ENCODE measurements at places on chromosomes 1 and 21.

DNA sequence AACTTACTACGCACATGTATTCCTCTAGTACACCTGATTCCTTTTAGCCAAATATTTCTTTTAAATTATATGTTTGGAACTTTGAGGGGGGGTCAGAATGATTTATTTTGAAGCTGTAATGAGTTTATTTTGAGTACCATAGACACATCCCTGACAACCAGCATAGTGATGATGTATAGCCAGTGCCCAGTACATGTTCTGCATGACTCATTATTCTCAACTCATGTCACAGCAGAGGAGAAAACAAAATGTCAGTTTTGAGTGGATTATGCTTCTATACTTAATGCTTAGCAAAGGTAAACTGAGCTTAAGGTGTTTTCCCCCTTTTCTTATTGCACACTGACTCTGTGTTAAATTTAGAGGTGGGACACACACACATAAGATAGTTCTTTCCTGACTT, 22.4 kb upstream of the LEPR start:
- no peak for DNase-seq

GRCh38 chr1:44359234-44359935, 4.3 kb upstream of the ERI3 start:
- DNase-seq, result no peak

DNA sequence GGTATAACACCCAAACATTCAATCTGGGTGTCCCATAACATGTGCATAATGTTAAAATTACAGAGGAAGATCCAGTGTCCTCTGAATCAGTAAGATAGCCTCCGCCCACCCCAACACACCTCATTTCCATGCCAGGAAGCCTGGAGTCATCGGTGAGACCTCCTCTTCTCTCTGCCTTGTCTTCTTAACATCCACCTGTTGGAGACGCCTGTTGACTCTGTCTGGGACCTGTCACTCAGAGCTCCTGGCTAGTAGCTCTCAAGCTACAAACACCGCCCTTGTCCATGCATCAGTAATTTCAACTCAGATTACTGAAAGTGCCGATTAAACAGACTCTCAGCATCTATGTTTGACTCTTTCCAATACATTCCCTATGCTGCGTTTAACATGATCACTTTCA, 27.4 kb downstream of the KCNJ15 start:
- DNase-seq, result no peak

DNA sequence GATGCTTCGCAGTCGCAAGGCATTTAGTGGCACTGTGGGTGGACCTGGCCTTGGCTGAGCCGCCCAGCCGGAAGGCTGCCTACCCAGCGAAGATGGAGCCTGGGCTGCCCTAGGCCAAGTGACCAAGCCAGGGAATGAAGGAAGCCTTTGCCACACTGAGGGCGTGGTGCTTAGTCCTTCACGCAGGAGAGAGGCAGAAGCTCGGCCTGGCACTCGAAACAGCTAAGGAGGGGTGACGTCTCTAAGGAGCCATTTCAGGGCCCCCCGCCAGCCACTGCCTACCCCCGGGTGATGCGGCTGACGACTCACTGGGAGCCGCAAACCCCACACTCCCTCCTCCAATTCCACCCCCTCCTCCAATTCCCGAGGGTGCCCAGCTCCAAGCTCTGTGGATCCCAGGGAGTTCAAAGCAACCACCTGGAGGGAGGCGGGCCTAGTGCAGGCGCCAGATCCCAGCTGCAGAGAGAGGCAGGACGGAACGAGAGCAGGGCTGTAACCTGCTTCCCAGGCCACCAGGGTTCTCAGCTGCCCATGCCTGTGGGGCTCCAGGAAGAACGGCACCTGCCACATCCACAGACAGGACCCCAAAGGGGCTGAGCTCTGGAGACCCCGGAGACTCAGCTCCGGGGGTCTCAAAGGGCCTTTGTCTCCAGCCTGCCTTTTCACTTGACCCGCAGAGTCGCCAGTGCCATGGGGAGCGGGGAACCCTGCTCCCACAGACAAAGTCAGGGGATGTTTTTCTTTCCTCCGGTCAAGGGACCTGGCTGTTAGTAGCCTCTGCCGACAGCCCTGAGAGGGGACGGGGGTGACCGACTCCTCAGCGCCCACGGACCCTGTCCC, 75.8 kb downstream of the ARHGEF16 start:
- no peak for DNase-seq

DNA sequence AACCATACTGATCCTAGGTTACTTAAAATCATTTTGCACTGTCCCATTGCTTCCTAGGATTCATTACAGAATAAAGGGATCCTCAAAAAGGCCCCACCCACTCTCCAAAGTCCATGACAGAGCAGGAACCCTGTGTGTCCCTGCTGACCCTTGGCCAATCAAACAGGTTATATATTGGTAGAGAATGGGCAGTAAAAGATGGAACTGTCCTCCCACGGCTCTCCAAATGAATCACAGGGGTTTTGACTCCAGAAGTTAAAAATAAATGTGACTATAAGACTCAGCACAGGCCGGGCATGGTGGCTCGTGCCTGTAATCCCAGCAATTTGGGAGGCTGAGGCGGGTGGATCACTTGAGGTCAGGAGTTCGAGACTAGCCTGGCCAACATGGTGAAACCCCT, 65.5 kb downstream of the ACOT7 start:
- no peak for DNase-seq

- no peak for DNase-seq
Measured at GRCh38 chr1:46581681-46582455, 22.2 kb downstream of the MKNK1 start.

- no peak for DNase-seq
Measured at GRCh38 chr1:18714404-18715175, 83.9 kb downstream of the PAX7 start.

GRCh38 chr1:115543247-115543646, 98.5 kb upstream of the VANGL1 start:
- no peak for DNase-seq

DNA sequence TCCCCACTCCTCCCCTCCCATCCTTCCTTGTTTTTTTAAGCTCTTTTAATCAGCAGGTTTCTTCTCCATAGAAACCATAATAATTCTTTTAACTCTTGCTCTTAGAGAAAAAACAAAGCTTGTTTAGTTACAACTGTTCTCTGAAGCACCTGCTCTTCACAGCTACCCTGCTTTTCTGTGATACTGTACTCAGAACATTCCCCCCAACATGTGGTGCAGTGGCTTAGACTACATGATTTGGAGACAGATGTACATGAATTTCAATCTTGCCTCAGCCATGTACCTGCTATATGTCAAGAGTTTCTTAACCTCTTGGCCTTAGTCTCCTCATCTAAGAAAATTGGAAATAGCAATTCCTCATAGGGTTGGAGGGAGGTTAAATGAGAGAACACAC, 33.5 kb downstream of the LAMC2 start:
- DNase-seq, result no peak

Data from osteocyte (in vitro differentiated cells).